Lung (tissue), 17 donors: ENCODE measurements at places on chromosomes 1 and 21. TPM values are rescaled to one million over a fixed set of nuclear protein-coding genes. Genes with fewer than 3 reads are reported as not detected.

DNA sequence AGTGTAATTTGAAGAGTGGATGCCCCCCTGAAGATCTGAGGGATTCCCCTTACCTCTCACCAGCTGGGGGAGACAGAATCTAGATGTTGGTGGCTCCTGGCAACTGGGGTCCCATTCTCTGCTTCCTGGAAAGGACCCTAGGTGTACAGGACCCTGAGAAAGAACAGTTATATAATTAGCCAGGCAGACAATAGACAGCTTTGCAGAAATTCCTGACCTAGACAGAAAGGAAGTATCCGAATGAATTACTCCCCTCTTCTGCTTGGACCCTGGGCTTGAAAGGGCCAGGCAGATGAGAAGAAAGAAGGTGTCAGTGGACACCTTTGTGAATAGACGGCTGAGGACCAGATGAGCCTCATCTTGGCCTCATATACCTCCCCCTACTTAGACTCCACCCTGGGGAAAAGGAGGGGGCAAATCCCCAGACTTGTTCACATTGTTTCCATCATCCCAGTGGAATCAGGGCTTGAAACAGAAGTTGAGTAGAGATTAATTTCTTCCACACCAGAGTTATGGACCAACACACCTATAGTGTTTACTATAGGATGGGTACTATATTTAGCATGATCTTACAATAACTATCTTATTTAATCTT is 1.8 kb upstream of the IQGAP3 start:
- no peak overlapping the region for H3K27ac ChIP-seq
- no peak overlapping the region for H3K4me3 ChIP-seq
- H3K36me3 ChIP-seq = no peaks in the 10 kb centered on the region
- H3K4me1 ChIP-seq = no peaks in the 10 kb centered on the region
- H3K27me3 ChIP-seq = no peaks in the 10 kb centered on the region

- H3K4me1 ChIP-seq = peaks cover 51% of the 10 kb centered on the region
- peaks cover 20% of the 10 kb centered on the region for H3K36me3 ChIP-seq
These were observed 91.7 kb downstream of the SLC45A1 start for GRCh38 chr1:8409606-8410005.

DNA sequence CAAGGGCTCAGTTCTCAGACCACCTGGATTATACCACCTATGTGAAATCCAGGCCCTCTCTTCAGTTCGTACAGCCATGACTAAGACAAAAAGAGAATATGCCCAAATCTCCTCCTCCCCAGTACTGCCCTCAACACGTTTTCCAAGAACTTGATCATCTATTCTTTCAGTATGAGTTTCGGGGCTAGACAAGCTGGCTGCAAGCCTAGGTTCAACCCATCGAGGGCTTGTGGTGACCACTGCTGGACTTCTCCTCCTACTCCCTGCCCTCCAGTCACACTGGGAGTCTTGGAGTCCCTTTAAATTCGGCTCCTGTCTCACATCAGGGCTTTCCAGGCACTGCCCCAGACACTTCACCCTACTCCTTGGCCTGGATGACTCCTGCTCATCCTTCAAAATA is 352.3 kb downstream of the KCNH1 start:
- H3K4me3 ChIP-seq = no peak overlapping the region
- no peak overlapping the region for H3K27ac ChIP-seq
- no peak for DNase-seq
- H3K4me1 ChIP-seq = no peaks in the 10 kb centered on the region

DNA sequence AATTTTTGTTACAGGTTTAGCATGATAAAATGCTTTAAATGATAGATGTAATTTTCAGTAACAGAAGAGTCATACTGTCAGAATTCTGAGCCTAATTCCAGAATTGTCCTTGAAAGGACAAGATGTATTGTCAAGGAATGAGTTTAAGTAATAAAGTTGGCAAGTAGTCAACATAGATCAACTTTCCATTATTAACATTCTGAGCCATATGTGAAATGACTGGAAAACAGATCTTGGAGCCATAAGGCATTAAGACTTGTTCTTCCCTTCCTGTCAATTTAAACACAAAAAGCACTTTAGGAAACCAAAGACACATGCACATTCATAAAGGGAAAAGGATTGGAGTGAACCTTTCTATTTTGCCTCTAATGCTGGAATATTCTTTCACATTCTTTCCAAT is 107.0 kb downstream of the ODF2L start:
- no peak overlapping the region for H3K4me3 ChIP-seq
- H3K27ac ChIP-seq = no peak overlapping the region
- DNase-seq = no peak
- H3K36me3 ChIP-seq = no peaks in the 10 kb centered on the region
- no peaks in the 10 kb centered on the region for H3K27me3 ChIP-seq
- no peaks in the 10 kb centered on the region for H3K4me1 ChIP-seq

DNA sequence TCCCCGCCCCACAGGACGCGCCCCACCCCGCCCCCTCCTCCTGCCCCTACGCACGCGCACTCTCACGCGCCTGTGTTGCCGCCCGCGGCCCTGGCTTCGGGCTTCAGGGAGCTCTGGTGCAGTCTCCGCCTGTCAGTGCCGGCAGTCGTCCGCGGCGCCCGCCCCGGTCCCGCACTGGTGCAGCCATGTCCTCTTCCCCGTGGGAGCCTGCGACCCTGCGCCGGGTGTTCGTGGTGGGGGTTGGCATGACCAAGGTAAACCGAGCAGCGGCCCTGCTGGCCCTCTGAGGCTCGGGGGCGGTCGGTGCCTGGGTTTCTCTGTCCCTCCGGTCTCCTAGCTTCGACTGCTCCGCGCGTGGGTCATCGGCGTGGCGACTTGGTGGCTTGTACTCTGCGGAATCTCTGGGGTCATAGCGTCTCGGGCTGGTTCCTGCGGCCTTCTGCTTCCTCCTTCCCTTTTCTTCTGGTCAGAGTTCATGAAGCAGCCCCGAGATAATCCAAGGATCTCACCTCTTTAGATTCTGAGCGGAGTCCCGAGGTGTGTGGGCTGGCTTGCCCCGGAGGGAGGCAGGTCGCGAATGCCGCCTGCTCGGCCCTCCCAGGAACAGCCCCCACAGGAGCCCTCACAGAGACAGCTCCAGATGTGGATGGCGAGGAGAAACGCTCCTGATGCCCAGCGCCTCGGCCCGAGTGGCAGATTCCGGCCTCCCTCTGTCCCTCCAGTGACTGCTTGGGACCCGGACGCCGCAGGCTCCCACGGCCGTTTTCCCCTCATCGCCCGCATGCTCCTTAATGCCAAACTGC is at the start of gene SCP2:
Gene SCP2, plus strand, starts transcription at position 65 of the 803 bp plus-strand sequence. Its CDS starts 121 bp downstream, at position 186.
- no peaks in the 10 kb centered on the region for H3K36me3 ChIP-seq
- H3K27ac ChIP-seq = peak within 1 kb of the TSS; percentile 89
- H3K27me3 ChIP-seq = peaks cover 2% of the 10 kb centered on the region
- peak; percentile 83 for DNase-seq
- H3K4me3 ChIP-seq = peak within 1 kb of the TSS; percentile 72

GRCh38 chr1:167152192-167152876 is 58.5 kb downstream of the STYXL2 start:
- no peaks in the 10 kb centered on the region for H3K36me3 ChIP-seq
- no peak overlapping the region for H3K4me3 ChIP-seq
- DNase-seq = no peak
- peaks cover 8% of the 10 kb centered on the region for H3K4me1 ChIP-seq

Gene ASCL5
- 0.25 TPM for total RNA-seq

- peak overlapping the region; percentile 48 for H3K4me3 ChIP-seq
- no peaks in the 10 kb centered on the region for H3K27me3 ChIP-seq
- H3K27ac ChIP-seq = no peak overlapping the region
- peak; percentile 97 for DNase-seq
These were observed 2.8 kb downstream of the TGFB2 start for GRCh38 chr1:218347723-218348627.

DNA sequence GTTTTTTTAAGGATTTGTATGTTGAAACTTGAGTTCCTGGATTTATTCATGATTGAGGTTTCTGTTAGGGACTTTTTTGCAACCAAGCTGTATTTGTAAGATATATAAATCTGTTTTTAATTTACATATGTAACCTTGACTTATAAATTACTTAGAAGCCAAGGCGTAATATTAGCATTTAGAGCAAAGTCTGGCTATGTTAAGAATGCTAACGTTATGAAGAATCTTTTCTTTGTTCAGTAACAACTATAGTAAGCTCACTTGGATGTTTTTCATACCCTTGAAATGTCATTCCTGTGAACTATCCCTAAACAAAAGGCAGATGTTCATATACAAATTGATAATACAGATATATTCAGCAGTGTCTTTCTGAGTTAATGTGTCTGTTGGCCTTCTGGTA is 155.3 kb downstream of the MAGI3 start:
- peaks cover 5% of the 10 kb centered on the region for H3K4me1 ChIP-seq
- H3K27ac ChIP-seq = no peak overlapping the region
- H3K27me3 ChIP-seq = no peaks in the 10 kb centered on the region
- H3K36me3 ChIP-seq = no peaks in the 10 kb centered on the region
- DNase-seq = no peak

Gene PKP1
- 14.2 TPM for total RNA-seq

DNA sequence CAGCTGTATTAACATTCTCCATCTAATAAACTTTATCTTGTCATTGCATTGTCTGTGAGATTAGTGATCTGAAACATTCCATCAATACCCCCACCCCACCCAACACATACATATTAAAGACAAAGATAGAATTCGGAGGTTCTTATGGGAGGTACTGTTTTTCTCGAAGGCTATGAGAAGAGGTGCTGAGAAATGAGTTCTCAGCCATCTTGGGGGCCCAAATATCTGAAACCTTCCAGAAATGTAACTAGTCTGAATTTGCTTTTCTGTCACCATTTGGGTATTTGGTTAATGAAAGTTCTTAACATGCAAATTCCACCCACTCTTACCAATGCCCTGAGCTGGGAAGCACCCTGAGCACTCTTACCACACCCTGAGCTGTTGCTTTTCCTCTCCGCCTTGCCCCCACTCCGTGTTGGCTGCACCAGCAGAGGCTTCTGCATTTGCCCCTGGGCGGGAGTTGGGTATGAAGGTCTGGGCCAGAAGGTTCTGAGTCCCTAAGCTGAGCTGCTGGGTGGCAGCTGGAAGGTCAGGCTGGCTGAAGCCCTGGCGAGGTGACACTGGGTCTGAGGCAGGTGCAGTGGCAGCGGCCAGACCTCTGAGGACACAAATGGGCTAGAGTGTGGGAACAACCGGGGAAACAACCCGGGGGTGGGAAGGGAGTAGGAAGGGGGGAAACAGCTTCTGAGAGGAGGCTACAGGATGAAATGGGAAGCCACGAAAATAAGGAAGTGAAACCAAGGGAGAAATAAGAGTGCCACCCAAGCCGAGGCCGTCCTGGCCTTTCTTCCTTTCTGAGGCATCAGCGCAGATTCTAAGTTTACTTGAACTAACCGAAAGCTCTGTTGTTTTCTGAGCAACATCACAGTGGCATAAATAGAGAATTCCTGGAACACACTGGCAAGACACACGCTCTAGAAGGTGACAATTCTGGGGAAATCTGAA is 26.3 kb upstream of the IER5 start:
- H3K36me3 ChIP-seq = no peaks in the 10 kb centered on the region
- H3K4me3 ChIP-seq = no peak overlapping the region
- H3K4me1 ChIP-seq = no peaks in the 10 kb centered on the region
- peak overlapping the region; percentile 71 for H3K27ac ChIP-seq
- no peaks in the 10 kb centered on the region for H3K27me3 ChIP-seq

Gene ZBTB17
- 28.0 TPM for total RNA-seq

DNA sequence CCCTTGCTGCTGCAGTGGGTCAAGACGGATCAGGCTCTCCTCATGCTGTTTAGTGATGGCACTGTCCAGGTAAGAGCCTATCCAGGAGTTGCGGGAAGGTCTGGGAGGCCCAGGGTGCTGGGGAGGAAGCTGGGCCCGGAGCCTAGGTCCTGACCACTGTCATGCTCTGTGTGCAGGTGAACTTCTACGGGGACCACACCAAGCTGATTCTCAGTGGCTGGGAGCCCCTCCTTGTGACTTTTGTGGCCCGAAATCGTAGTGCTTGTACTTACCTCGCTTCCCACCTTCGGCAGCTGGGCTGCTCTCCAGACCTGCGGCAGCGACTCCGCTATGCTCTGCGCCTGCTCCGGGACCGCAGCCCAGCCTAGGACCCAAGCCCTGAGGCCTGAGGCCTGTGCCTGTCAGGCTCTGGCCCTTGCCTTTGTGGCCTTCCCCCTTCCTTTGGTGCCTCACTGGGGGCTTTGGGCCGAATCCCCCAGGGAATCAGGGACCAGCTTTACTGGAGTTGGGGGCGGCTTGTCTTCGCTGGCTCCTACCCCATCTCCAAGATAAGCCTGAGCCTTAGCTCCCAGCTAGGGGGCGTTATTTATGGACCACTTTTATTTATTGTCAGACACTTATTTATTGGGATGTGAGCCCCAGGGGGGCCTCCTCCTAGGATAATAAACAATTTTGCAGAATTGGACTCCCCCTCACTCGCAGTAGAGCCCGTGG is 1.7 kb downstream of the DYNLT4 start:
- H3K27me3 ChIP-seq = no peaks in the 10 kb centered on the region
- H3K4me1 ChIP-seq = peaks cover 13% of the 10 kb centered on the region
- H3K27ac ChIP-seq = peak overlapping the region; percentile 100
- no peak for DNase-seq
- peaks cover 2% of the 10 kb centered on the region for H3K36me3 ChIP-seq

Gene OR6K3
- total RNA-seq = not detected
